ENCODE measurements at places on chromosomes 7 and 10.
A peak's percentile ranks its signal among the peaks of the same experiment; 100 is the strongest.

- no peak for DNase-seq
Measured at GRCh38 chr7:64905547-64905946, 2.5 kb downstream of the ZNF273 start.

DNA sequence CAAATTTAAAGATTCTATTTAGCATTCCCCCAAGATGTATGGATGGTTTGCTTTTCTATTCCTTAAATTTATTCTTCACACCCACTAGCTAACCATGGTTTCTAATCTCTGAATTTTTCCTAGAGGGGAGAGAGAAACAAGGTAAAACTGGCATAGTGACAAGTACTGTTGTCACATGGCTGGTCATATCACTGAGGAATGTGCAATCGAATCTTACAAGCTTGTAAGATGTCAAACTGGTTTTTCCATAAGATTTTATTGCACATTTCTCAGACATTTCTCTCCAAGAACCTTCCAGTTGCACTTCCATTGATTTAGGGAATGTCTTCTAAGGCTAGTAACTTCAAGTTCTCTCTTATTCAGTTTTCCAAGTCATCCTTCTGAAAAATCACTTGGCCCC, 89.8 kb downstream of the MBL2 start:
- no peak for DNase-seq

DNA sequence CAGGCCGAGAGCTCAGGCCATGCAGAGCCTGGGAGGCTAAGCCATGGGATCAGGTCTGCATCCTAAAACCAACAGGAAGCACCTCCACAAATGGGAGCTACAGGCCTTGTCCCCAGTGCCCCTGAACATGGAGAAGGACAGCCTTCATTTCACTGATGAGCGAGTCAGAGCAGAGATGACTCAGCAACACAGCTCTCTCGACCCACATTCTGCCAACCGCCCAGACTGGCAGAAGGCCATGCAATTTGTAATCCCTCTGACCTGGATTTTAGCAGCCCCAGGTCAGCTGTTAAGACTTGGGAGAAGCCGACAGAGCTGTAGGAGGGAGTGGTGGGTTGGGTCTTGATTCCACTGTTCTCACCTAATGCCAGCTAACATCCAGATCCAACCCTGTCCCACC, 25.5 kb downstream of the VOPP1 start:
- peak; percentile 73 for DNase-seq

DNA sequence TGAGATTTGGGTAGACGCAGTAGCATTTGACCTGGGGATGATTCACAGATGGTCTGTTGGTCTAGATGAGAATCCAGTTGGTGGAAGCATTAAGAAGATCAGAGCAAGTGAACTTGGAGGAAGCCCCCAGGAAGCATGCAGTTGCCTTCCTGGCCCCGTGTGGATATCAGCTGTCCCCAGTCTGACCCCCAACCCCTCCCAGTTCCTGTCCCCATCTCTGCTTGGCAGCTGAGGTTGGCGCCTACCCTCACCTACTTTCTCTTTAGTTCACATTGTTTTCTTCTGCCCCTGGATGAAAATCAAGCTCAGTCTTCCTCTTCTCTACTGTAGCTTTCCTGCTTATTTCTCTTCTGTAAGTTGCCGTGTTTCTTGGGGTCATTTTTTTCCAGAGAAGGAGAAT, 227.9 kb downstream of the GATA3 start:
- DNase-seq, result no peak

DNA sequence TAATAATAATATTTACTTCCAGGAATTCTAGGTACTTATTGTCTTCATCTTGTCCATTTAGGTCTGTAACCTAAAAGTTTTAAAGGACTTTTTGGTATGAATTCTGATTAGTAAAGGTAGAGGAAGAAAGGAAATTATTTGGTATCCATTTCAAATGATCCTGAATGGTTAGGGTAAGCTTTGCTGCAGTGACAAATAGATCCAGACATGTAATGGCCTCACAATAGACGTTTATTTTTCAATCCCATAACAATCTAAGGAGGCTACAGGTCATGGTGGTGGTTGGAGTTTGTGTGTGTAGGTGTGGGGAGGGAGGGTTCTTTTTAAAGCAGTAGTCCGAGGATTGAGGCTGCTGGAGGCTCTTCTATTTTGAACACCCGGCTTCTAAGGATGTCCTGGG, 5.3 kb downstream of the FBH1 start:
- no peak for DNase-seq

DNA sequence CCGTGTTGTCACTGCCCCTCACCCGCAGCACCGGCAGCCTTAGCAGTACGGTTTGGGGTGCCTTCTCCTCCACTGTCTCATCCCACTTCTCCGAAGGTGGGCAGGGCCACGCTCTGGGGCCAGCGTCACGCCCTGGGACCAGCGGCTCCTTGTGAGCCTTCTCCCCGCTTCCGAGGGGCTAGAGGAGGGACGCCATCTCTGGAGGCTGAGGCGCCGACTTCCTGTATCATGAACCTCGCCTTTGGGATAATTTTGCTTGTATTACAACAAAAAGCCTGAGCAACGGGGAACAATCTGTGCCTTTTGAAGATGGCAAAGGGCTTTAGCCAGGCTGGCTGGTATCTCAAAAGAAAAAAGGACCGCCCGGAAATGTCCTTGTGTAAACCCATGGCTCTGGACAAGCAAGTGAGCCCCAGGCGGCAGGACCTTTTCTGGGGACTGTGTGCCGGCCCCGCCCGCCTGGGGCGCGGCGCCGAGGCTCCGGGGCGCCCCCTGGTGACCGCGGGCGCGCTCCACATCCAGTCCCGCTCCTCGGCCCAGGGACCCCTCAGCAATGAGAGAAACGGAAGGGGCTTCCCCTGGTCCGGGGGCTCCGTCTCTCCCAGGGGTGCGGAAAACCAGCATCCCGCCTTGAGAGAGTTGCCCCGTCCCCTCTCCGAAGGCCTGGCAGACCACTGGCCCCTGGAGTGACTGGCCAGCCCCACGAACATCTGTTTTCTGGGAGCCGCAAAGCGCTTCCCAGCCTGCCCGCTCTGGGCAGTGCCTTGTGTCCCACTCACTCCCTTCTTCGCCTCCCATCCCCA, 3.8 kb downstream of the DEPP1 start:
- no peak for DNase-seq

Data from lower leg skin (tissue), 4 donors.